Naive thymus-derived CD8-positive, alpha-beta T cell (primary cell): ENCODE measurements at places on chromosomes 6 and 20.
A peak's percentile ranks its signal among the peaks of the same experiment; 100 is the strongest.

DNA sequence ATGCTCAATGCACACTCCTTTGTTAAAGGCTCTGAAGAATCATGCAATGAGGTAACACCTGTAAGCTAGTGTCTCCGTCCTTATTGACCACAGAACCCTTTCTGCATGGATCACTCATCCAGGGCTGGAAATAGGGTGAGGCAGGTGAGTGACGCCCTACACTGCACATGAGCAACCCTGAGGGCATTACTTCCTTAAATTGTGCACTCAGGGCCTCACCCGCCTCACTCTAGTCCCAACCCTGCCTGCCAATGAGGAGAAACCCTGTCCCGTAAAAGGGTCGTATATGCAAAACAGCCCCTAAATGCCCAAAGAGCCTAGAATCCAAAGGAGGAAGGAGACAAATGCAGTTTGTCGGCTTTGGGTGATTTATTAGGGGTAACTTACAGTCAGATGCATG lies 33.6 kb upstream of the NOP56 start:
- no peak for DNase-seq

GRCh38 chr6:87407901-87408720 lies at the start of gene CFAP206:
Gene CFAP206 (plus strand): TSS chr6:87407972. CDS start chr6:87409840, 1,868 bp downstream.
- peak; percentile 76 for DNase-seq

DNA sequence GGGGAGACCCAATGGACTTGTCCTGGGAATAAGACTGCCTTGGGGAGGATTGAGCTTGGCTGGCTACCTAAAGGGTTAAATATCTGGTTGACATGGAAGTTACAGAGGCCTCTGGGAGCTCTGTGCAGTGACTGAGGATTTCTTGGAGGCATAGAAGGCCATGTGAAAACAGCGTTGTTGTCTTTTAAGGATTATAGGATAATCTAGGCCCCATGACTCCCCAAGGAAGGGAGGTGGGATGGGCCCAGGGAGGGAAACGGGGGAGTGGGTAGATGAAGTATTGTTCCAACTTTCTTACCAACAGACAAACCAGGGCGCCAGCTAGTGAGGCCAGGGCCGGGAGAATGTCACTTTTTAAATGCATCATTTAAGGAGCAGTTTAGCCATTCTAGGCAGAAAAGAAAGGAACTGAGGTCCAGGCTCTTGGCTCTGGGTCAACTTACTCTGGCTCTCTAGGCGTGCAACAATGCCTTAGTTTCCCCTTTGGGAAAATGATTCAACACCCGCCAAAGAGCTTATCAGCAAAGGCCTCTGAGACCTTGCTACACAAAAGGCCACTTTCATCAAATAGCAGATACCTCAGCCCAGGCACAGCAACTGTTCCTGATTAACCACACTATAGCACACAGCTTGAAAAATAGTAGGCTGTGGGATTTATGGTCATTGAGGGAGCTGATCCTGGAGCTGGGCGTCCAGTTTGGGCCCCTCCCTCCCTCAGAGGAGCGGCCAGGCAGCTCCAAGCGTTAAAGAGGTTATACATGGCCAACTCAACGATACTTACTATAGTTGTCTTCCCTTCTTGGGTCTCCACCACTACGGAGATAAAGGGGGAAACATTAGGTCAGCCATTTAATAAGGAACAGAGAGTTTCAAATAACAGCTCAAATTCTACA lies 7.0 kb downstream of the MRPS18A start:
- no peak for DNase-seq

DNA sequence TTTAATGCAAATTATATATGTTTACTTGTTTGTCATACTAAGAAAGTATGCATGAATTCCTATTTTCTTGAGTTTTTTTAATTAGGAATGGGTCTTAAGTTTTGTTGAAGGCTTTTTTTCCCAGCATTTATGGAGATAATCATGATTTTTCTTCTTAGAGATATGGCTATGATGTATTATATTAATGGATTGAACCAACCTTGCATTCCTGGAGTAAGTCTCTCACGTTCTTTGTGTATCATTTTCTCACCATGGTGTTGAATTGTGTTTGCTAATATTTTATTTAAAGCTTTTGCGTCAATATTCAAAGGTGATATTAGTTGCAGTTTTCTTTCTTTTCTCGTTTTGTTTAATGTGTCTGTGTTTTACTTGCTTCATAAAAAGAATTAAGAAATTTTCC lies 48.4 kb upstream of the SLC35D3 start:
- no peak for DNase-seq

GRCh38 chr20:4453359-4453758 lies 268.4 kb upstream of the PRND start:
- DNase-seq = no peak

DNA sequence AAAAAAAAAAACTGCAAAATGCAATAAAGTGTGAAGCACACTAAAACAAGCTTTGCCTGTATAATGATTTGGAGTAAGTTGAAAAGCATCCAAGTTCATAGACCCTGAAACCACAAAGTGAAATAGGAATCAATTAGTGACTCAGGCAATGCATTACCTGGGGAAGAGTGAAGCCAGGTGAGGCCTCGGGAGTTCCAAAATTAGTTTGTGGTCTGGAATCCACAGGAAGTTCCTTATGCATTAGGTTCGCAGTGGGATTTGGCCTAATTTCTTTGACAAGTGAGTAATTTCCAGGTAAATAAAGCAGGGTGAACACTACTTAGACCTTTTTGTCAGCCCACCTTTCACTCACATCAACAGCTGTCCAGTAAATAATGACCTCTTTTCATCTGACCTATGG lies 490.8 kb downstream of the CBLN4 start:
- no peak for DNase-seq

- no peak for DNase-seq
Measured at GRCh38 chr6:43805699-43806042, 35.7 kb downstream of the VEGFA start.

DNA sequence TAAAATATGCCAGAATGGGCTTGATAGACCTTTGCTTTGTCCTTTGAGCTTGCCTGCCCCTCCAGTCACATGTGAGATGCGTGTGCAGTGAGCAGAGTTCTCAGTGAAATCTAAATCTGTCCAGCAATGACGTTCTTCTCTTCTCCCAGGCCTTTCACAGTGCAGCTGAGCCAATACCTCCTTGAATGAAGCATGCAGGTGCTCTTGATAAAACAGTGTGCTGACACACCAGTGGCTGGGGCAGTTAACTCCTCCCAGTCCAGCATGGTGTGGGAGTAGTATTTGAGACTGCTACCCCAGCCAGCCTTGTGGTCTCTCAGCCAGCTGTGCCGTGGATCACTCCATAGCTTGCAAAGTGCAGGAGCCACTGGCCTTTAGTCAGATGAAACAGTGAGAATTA lies 240.5 kb downstream of the FARS2 start:
- DNase-seq = no peak

- DNase-seq = no peak
Measured at GRCh38 chr20:53736122-53736756, 142.6 kb upstream of the ZNF217 start.

GRCh38 chr6:166318227-166318626 lies 10.0 kb upstream of the PRR18 start:
- DNase-seq = no peak

DNA sequence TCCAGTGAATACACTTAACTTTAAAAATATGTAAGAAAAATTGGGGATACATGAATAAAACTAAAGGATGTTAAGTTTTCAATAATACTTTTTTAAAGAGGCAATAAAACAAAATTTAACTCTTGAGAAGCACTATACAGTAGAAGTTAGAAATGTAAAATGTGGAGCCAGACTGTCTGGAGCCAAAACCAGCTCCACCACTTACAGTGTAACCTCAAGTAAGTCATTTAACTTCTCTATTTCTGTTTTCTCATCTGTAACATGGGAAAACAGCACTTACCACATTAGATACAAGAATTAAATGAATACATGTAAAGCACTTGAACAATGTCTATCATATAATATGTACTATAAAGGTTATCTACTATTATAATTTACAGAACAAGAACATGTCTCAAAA lies 6.7 kb downstream of the ATG5 start:
- no peak for DNase-seq

DNA sequence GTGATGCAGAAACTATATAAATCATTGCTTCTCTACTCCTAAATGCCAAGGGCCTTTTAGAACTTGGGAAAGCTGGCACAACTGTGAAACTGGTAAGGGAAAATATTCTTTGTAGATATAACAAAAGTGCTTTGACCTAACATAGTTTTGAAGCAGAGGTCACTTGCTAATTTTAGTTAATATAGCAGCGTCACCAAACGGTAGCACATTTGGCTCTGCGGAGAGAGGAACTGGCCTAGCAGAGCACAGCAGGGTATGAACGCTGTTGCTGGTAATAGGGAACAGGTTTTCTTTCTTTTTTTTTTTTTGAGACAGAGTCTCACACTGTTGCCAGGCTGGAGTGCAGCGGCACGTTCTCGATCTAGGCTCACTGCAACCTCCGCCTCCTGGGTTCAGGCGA lies 67.4 kb downstream of the ECT2L start:
- no peak for DNase-seq
